ENCODE measurements at places on chromosomes 7 and 10. TPM values are rescaled to one million over a fixed set of nuclear protein-coding genes. Genes with fewer than 3 reads are reported as not detected.

DNA sequence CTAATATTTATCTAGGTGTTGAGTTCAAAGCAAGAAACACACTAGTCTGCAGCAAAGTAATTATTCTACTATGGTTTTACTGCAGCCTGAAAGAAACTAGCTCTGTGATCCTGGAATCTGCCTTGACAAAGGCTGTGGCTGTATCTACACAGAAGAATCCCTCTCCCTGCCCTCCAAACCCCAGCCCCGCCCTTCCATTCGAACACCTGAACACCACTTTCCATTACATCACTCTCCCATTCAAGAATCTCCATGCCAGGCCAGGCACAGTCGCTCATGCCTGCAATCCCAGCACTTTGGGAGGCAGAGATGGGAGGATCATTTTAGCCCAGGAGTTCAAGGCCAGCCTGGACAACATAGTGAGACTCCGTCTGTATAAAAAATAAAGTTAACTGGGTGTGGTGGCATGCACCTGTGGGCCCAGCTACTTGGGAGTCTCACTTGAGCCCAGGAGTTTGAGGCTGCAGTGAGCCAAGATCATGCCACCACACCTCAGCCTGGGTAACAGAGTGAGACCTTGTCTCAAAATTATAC lies 23.3 kb downstream of the LRRC20 start:
- peaks cover 13% of the 10 kb centered on the region for H3K4me1 ChIP-seq
- DNase-seq: no peak
- H3K27me3 ChIP-seq: no peaks in the 10 kb centered on the region
- no peak overlapping the region for H3K4me3 ChIP-seq
- no peaks in the 10 kb centered on the region for H3K36me3 ChIP-seq

- H3K4me1 ChIP-seq: no peaks in the 10 kb centered on the region
- no peak overlapping the region for H3K27ac ChIP-seq
- no peaks in the 10 kb centered on the region for H3K27me3 ChIP-seq
Measured at GRCh38 chr7:149707448-149707886, 65.9 kb downstream of the ZNF467 start.

DNA sequence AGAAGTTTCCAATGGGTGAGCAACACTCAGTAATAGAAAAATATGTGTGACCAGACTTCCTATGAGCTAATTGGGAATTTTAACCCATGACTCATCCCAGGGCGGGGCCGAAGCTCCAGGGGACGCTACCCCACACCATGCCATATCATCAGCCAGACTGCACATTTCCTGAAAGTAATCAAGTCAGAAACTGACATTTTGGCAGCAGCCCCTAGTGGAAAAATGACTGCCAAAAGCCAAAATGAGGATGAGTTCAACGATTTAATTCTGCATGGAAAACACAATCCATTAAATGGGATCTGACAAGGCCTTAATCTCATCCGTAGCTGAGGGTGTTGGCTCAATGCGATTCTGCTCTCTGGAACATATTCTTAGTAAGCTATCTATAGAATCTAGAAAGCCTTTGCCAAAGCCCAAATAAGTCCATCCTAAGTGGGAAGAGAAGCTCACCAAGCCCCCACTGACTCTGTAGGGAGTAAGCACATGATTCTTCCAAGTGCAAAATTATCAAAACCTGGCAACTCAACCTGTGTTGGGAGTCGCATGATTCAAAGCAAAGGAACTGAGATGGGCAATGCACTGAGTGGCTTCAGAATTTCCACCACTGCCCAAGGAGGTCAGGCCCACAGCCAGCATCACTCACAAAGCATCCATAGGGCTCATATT lies 93.1 kb upstream of the PDE1C start:
- peaks cover 4% of the 10 kb centered on the region for H3K4me1 ChIP-seq
- DNase-seq: peak; percentile 41
- H3K27me3 ChIP-seq: no peaks in the 10 kb centered on the region
- H3K4me3 ChIP-seq: no peak overlapping the region

DNA sequence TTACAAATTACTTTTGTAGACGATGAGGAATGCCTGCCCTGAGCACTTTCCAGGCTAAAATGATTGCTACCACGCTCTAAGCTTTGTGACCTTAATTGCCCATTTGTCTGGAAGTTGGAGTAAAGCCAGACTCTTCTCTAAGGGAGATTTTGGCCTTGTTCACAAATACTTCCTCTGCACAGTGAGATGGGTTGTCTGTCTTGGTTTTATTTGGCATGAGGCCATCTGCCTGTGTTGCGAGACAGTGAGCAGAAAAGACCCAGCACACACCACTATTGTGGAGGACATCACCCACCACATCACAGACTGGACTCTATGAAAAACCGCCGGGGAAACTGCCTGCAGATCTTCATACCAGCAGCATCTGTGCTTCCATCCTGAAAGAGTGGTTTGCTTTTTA lies 138.4 kb downstream of the BICC1 start:
- H3K36me3 ChIP-seq: no peaks in the 10 kb centered on the region
- H3K4me3 ChIP-seq: no peak overlapping the region
- H3K27me3 ChIP-seq: no peaks in the 10 kb centered on the region
- H3K4me1 ChIP-seq: peaks cover 21% of the 10 kb centered on the region

- H3K4me3 ChIP-seq: peak overlapping the region; percentile 92
- peaks cover 29% of the 10 kb centered on the region for H3K36me3 ChIP-seq
- H3K4me1 ChIP-seq: no peaks in the 10 kb centered on the region
- no peaks in the 10 kb centered on the region for H3K27me3 ChIP-seq
- H3K27ac ChIP-seq: peak overlapping the region; percentile 90
Measured at GRCh38 chr10:43647576-43647975, 1.1 kb downstream of the ZNF32 start.

DNA sequence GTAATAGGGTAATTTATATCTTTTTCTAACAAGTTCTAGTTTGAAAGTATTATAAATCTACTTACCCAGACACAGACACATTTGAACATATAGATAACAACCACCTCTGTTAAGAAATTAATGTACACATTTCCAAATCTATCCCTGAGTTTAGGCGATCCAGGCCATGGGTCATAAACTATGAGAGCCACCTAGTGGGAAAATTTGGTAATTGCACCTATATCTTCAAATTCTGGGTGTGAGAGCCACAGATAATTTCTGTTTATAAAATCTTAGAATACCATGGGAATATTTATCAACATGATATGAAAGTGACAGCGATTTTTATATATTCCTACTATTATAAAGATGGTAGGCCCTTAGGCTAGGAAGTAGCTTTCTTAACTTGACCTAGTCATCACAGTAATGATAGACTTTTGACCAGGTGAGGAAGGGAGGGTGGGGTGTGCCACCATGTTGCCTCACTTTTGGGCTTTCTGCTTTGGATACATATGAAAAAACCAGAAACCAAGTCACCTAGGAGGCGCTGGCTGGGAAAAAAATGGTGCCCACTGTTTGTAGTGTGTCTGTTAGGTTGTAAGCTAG lies 8.0 kb upstream of the EPHA1 start:
- H3K36me3 ChIP-seq: no peaks in the 10 kb centered on the region
- no peak overlapping the region for H3K27ac ChIP-seq
- DNase-seq: no peak

GRCh38 chr7:47032536-47032908 lies 549.4 kb downstream of the TNS3 start:
- H3K36me3 ChIP-seq: no peaks in the 10 kb centered on the region
- no peaks in the 10 kb centered on the region for H3K4me1 ChIP-seq
- H3K27me3 ChIP-seq: no peaks in the 10 kb centered on the region
- no peak overlapping the region for H3K4me3 ChIP-seq
- H3K27ac ChIP-seq: no peak overlapping the region

- H3K4me3 ChIP-seq: no peak overlapping the region
- no peak for DNase-seq
- no peaks in the 10 kb centered on the region for H3K27me3 ChIP-seq
- H3K36me3 ChIP-seq: no peaks in the 10 kb centered on the region
Measured at GRCh38 chr10:97004591-97004990, 172.5 kb downstream of the LCOR start.

DNA sequence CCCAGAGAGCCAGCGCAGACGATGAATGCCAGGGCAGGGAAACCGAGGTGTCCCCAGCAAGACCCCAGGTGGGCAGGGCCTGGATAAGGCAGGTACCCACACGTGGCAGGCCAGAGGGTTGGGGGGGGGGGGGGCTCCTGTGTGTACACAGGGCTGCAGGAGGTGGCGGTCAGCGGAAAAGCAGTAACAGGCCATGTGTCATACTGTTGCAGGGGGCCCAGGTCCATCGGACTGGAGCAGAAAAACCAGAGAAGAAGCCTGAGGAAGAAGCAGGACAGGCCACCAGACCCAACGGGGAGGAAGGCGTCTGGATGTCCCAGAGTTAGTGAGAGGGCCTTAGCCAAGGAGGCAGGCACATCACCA lies 116.3 kb downstream of the MAD1L1 start:
- no peak overlapping the region for H3K4me3 ChIP-seq
- DNase-seq: no peak
- H3K27ac ChIP-seq: peak overlapping the region; percentile 79
- no peaks in the 10 kb centered on the region for H3K27me3 ChIP-seq

GRCh38 chr7:72524037-72524436 lies 111.9 kb upstream of the CALN1 start:
- H3K4me3 ChIP-seq: no peak overlapping the region
- H3K4me1 ChIP-seq: no peaks in the 10 kb centered on the region
- H3K27ac ChIP-seq: no peak overlapping the region
- H3K36me3 ChIP-seq: no peaks in the 10 kb centered on the region
- no peak for DNase-seq

DNA sequence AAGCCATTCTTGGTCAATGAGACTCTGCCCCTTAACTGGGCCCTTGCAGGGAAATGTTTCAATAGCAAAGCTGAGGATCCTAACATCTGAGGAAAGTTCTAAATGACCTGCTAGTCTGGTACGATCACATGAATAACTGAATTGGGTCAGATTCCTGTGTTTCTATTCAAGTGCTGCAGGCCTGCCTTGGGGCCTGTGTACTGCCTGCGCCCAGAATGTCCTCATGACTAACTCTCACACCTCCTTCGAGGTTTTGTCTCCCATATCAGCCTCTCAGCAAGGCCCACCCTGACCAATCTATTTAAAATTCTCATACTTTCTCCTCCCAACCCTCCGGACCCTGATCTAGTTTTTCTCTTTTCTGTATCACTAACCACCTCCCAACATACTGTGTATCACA lies 4.4 kb downstream of the JAZF1 start:
- no peak overlapping the region for H3K4me3 ChIP-seq
- no peaks in the 10 kb centered on the region for H3K27me3 ChIP-seq
- peaks cover 20% of the 10 kb centered on the region for H3K4me1 ChIP-seq
- H3K36me3 ChIP-seq: no peaks in the 10 kb centered on the region

DNA sequence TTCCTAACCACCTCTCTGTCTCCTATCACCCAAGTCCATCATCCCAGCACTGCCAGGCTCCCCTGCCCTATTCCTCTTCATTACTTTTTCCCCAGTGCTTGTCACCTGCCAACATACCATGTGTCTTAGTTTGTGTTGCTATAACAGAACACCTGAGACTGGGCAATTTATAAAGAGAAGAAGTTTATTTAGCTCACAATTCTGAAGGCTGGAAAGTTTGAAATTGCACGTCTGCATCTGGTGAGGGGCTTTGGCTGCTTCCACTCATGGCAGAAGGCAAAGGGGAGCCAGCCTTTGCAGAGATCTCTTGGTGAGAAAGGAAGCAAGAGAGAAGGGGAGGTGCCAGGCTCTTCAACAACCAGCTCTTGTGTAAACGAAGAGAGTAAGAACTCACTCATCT lies 47.3 kb downstream of the DRGX start:
- no peaks in the 10 kb centered on the region for H3K36me3 ChIP-seq
- H3K27me3 ChIP-seq: no peaks in the 10 kb centered on the region
- H3K4me3 ChIP-seq: no peak overlapping the region
- no peaks in the 10 kb centered on the region for H3K4me1 ChIP-seq
- no peak for DNase-seq

DNA sequence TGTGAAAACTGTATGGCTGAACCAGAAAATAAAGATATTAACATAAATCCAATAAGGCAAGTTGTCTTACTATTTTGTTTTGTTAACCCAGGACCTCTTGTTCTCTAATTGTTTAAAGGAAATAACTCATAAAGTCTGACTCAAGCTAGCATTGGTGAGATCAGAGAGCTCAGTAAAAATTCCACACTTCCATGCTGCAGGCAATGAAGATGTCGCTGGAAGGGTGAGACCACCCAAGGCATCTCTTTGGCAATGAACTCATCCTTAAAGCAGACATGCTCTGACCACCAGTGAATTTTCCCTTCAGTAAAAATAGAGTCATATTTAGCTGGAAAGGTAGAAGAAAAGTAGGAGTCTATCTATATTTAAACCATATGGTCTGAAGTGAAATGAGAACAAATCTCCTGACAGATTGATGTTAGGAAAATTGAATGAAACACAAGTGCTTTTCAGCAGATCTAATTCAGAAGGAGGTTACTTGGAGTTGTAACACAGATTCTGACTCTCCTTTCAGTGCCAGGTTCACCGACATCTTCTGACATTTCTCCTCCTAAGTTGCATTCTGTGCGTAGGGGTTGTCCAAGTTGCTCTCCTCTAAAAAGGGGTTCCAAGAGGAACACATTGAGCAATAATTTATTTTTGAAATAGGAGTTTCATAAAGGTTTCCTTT lies 32.8 kb upstream of the VIPR2 start:
- DNase-seq: no peak
- no peak overlapping the region for H3K4me3 ChIP-seq
- H3K27ac ChIP-seq: no peak overlapping the region
- no peaks in the 10 kb centered on the region for H3K27me3 ChIP-seq
- H3K36me3 ChIP-seq: no peaks in the 10 kb centered on the region

DNA sequence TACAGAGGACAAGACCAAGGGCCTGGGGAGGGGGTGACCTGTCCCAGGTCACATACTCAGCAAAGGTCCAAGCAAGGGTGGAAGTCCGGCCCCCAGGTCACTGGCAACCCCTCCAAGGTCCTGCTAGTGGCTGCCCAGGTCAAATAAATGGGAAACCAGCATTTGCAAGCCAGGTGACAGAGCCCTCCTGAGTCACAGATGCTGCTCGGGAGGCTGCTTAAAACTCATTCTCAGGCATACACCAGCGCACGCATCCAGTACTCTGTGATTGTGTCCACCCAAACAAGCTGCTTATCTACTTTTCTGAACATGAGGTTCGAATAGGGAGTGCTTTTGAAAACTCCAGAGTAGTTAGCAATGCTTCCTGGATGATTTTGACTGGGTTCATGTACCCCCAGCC lies 130.6 kb downstream of the TAX1BP1 start:
- peaks cover 11% of the 10 kb centered on the region for H3K4me1 ChIP-seq
- no peak overlapping the region for H3K4me3 ChIP-seq
- H3K27me3 ChIP-seq: no peaks in the 10 kb centered on the region
- no peak overlapping the region for H3K27ac ChIP-seq

Gene PTPRN2
- total RNA-seq: 0.82 TPM

Gene TAF6
- total RNA-seq: 40.5 TPM

Gene HOGA1
- total RNA-seq: 6.1 TPM

Gene GJD4
- not detected for total RNA-seq

Gene MKI67
- 0.84 TPM for total RNA-seq

Gene TEX47
- not detected for total RNA-seq

Gene TIMM23B
- 21.1 TPM for total RNA-seq

Gene DMTF1
- total RNA-seq: 25.3 TPM

Gene MLXIPL
- 32.3 TPM for total RNA-seq

Gene CYP26C1
- total RNA-seq: 0.06 TPM

Gene ST8SIA6
- total RNA-seq: 1.2 TPM

Gene ADAM8
- 2.3 TPM for total RNA-seq

Data from psoas muscle (tissue), 8 donors.